ENCODE measurements at places on chromosomes 13 and 19.
A peak's percentile ranks its signal among the peaks of the same experiment; 100 is the strongest.

DNA sequence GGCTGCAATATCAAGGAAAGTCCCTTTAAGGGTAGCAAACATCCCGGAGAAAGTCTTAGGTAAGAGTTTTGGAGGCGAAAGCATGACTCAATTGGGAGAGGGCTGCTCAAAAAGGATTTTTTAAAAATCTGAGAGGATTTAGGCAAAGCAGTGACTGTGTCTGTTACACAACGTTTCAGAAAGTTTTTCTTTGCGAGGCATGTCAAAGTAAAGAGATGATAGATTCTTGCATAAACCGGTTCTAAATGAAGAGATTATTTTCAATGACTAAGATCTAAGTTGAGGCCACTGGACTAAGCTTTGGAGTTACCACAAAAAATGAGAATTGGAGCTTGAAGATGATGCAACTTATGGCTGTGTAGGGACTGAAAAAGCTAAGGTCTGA, 43.7 kb upstream of the ENOX1 start:
- DNase-seq, result no peak

DNA sequence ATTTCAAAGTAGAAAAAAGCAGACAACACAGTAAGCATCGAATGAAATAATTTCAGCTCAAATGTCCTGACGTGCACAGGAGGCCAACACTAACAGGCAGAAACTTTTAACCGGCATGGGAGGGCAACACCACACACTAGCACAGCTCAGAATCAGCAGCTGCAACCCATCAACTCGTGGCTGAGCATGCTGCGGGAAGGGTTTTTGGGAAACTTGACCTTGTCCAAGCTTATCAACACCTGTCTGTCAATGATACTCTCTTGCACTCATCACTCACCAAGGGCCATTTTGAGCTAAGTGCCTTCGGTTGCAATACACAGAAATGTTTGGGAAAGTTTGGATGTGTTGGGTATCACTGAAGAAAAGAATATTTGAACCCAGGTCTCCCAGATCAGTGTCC, 483.7 kb downstream of the TSHZ3 start:
- DNase-seq, result no peak

GRCh38 chr19:5447700-5448311, 7.4 kb upstream of the ZNRF4 start:
- no peak for DNase-seq

DNA sequence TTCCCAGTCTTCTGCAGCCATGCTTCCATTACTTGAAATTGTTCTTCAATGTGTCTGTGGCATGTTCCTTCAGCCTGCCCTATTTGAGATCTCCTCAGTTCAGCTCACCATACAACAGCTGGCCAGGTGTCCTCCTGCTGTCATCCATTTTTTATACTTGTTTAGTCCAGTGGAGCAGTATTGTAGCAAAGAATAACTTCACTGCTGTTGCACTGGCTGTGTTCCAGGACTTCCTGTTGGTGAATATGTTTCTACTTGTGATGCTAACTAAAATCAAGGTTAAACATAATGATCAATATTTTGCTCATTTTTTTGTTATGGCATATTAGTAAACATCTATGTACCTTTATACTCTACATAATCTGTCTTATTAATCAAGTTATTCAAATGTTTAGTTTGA, 1394.1 kb downstream of the PCDH9 start:
- DNase-seq, result no peak

DNA sequence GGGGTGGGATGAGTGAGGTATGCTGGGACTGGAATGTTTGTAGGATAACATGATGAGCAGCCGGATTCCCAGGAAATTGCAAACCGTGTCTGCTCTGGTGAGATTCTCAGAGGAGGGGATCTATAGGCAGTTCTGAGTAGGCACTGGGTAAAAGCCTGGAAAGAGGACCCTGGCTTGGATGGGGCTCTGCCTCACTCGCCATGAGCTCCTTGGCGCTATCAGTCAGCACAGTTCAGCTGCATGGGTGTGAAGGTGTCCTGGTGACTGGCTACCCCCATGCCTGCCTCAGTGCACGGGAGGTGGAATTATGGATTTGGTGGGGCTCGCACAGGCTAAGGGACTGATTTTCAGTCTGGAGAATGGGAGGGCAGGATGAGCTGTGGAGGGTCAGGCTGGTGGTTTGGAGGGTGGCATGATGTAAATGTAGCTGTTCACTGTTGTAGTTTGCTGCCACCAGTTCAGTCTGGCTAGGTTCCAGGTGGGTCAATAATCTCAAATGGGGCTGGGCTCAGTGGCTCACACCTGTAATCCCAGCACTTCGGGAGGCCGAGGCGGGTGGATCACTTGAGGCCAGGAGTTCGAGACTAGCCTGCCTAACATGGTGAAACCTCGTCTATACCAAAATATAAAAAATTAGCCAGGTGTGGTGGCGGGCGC, 9.2 kb upstream of the ZNF627 start:
- no peak for DNase-seq

- no peak for DNase-seq
Observed at GRCh38 chr13:100532090-100532766, 56.4 kb downstream of the GGACT start.

DNA sequence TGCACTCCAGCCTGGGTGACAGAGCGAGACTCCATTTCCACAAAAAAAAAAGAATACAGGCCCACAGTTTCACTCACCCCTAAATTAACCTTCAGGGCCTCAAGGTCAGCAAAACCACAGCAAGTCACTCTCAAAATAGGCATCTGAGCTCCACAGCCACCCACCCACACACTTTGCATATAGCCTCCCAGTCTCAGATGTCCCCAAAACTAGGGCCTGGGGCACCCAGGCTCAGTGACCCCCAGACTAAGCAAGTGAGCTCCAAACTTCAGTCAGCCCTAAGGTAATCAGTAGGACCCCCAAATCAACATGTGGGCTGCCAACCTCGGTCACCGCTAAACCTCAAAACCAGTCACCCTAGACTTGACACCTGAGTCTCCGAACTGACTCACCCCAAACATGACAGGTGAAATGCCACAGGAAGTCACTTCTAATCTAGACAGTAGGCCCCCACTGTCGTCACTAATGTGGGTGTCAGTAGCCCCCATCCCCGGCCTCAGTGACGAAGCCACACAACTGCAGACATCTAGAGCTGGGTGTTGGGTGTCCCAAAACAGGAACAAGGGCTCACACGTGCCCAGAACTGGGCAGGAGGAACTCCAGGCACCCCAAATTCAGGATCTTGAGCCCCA, 13.9 kb downstream of the RABAC1 start:
- DNase-seq, result peak; percentile 69

GRCh38 chr13:65808061-65808460, 1422.1 kb downstream of the PCDH9 start:
- DNase-seq, result no peak

GRCh38 chr19:29793116-29793727, 18.6 kb upstream of the CCNE1 start:
- no peak for DNase-seq

DNA sequence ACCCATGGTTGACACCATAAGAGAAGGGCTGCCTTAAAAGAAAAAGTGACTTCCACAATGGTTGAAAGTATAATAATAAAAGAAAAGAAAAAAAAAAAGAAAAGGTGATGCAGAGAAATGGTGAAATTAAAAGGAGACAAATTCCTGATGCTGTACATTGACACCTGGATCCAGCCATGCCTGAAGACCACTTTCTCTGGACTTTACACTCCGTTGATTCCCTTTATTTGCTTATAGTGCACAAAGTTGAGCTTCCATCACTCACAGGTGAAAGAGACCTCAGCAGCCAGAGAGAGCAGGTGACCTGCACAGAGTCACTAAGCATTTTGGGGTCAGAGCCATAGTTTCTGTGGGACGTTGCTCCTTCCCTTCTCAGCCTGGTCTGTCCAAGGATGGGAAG, 12.2 kb upstream of the OR10H5 start:
- no peak for DNase-seq

GRCh38 chr19:12126707-12127106, 13.4 kb downstream of the ZNF20 start:
- DNase-seq, result no peak

GRCh38 chr13:67740871-67741535, 510.9 kb upstream of the PCDH9 start:
- DNase-seq, result no peak

- no peak for DNase-seq
Observed at GRCh38 chr13:40697711-40698110, 31.3 kb upstream of the FOXO1 start.

DNA sequence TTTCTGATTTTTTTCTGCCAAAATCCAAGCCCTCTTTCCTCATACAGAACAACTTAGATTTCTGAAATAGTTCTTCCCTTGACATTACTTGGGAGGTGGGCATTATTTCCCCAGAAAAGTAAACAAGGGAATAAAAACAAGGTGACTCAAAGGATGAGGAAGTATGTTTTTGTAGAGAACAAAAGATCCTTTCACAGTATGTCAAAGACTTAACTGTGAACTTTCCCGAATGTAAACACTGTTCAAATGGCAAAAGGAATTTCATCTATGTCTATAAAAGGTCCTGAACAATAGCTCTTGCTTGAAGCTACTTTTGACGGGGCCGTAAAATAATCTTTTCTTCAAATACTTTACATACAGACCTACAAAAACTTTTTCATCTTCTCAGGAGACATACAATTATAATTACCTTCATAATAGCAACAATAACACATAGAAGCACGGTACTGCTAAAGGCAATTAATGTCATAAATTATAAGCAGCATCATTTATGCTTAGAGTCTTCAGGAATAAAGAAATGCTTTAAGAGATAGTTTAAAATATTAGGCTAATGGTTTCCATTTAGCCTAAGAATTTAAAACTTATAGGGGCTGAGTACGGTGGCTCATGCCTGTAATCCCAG, 191.1 kb downstream of the RGCC start:
- no peak for DNase-seq

DNA sequence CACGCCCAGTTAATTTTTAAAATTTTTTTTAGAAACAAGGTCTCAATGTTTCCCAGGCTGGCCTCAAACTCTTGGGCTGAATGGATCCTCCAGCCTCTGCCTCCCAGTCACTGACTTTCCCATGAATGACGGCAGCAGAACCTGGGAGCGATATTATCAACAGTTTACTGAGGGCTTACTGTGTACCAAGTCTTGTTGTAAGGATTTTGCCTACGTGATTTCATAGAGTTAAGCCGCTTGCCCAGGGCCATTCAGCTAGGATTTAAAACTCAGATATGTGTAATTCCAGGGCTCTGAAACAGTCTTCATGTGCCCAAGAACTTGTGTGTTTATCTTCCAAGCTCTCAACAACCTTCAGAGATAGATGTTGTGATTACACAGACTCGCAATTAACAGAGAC, 6.0 kb upstream of the KXD1 start:
- no peak for DNase-seq

DNA sequence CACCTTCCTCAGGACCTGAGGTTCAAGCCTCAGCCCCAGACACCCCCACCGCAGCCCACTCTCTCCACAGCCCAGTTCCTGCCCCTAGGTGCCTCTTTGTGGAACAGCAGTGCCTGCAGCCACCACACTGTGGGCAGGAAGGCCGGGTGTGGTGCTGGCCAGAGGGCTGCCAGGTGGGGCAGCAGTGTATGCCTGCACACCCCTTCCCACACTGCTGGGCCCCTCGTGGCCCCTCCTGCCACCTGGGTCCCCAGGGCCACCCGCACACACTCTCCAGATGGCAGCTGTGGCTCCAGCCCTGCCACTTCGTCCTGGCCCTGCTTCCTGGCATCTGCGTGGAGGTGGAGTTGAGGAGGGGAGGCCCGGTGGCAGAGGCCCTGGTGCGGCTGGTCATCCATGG, 35.1 kb downstream of the HPN start:
- DNase-seq, result no peak

DNA sequence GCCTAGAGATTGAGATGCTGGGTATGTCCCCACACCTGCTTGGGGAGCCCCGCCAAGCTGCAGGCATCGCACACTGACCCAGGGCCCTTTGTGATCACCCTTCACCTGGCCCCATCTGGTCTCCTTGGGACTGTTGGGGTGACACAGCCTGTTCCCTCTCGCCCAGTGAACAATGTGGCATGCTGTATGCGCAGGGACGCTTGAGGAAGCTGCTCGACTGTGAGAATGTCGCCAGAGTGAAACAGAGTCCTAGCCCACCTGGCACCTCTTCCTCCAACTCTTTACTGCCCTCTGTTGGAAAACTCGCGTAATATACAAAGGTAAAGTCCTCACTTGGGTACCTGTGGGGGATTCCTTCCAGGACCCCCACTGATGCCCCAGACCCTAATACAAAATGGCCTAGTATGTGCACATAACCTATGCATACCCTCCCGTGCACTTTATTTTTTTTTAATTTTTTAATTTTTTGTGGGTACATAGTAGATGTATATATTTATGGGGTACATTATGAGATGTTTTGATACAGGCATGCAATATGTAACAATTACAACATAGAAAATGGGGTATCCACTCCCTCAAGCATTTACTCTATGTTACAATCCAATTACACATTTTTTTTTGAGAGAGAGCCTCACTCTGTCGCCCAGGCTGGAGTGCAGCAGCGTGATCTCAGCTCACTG, 9.0 kb downstream of the BLOC1S3 start:
- DNase-seq, result no peak

DNA sequence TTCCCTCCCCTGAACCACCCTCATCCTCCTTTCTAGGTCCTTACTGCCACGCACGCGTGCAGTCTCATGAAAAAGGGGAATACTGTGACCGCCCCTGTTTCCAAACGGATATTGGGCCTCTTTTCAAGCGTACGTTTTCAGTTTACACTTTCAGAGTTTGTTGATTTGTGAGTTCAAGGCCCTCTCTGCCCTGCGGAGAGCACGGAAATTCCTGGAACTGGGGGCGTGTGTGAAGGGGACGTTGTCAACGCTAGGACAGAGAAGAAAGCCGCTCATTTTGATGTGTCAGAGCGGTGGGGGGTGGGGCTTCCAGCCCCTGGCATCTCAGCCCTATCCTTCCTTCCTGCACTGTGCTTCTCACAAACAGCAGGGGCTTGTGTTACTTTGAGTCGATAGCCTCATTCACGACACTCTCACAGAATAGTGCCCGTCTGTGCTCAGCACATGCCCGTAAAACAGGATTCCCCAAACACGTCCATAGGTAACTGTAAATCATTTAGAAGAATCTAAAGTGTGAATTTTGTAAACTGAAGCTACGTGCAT, 137.6 kb upstream of the PEG3 start:
- DNase-seq, result no peak

- DNase-seq, result no peak
Observed at GRCh38 chr13:108249150-108249549, 20.4 kb upstream of the TNFSF13B start.

GRCh38 chr19:19711934-19712828, 20.7 kb downstream of the ZNF14 start:
- DNase-seq, result no peak
